Adipose tissue (tissue), 3 donors: ENCODE measurements at places on chromosomes 11 and 22. TPM values are rescaled to one million over a fixed set of nuclear protein-coding genes. Genes with fewer than 3 reads are reported as not detected.

IMMP1L gene
- polyA plus RNA-seq, result 35.9 TPM

C1QTNF5 gene
- 45.3 TPM for polyA plus RNA-seq

NXPE2 gene
- not detected for polyA plus RNA-seq

SCGB1C1 gene
- polyA plus RNA-seq, result not detected

TSGA10IP gene
- polyA plus RNA-seq, result not detected

ZP1 gene
- 0.79 TPM for polyA plus RNA-seq

CRACR2B gene
- polyA plus RNA-seq, result 174 TPM

PATE4 gene
- polyA plus RNA-seq, result not detected

LRRC55 gene
- polyA plus RNA-seq, result 0.18 TPM

SAA2 gene
- polyA plus RNA-seq, result 60.2 TPM

IL18BP gene
- polyA plus RNA-seq, result 14.1 TPM

ENTHD1 gene
- not detected for polyA plus RNA-seq

DNAL4 gene
- polyA plus RNA-seq, result 11.6 TPM

KRTAP5-8 gene
- not detected for polyA plus RNA-seq

DTX4 gene
- 41.4 TPM for polyA plus RNA-seq

KDM4E gene
- polyA plus RNA-seq, result not detected
